Pons (tissue), 1 donor: ENCODE measurements at places on chromosomes 3 and 15.
A peak's percentile ranks its signal among the peaks of the same experiment; 100 is the strongest.

GRCh38 chr3:171352387-171352935 is 107.7 kb downstream of the TNIK start:
- no peak for DNase-seq

DNA sequence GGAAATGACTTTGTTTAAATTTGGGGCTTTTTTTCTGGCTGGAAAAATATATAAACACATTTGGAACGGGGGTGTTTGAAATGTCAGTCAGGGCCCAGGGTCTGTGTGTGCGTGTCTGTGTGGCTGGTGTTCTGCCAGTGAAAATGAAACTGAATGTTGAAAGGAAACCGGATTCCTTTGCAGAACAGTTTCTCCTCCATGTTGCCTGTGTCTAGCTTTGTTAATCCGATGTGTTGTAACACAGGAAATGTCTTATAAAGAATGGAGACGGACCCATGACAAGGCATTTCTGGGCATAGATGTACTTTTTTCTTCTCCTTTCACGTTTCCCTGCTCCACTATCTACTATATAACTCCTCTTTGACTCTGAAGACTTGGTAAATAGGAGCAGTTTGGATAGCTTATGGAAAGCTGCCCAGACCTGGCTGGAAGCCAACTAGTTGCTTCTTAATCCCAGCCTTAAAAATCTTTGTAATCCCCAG is 2.8 kb downstream of the SQOR start:
- peak; percentile 82 for DNase-seq

GRCh38 chr3:160977773-160978172 is 127.4 kb downstream of the B3GALNT1 start:
- no peak for DNase-seq

GRCh38 chr3:110519071-110519470 is 552.5 kb upstream of the NECTIN3 start:
- no peak for DNase-seq

DNA sequence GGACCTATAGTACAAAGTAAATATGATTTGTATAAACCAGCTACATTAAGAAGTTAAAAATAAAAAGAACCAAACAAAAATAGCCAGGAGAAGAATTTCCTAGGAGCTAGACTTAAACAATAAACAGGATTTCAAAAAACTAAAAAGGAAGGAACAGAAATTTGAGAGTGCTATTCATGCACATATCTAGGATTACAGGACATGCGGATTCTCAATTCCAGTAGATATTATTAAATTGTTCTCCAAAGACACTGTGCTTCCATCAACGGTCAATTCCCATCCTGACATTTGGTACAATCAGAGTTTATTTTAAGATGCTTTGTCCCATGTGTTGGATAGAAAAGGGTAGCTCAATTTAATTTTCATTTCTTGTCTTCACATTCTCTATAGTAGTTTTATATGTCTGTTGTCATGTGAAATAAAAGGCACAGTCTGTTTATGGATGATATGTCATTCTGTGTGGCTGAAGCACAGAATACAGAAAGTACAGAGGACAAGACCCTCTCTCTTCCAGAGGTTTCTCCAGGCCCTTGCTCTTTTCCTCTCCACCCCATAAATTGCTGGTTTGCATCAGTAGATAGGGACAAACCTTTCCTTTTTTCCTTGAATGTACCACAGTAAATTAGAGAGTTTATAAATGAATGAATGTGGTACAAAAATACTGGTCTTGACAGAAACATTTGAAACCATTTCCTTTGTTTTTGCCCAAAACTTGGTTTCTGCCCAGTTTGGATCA is 3.5 kb downstream of the PLOD2 start:
- DNase-seq, result no peak

GRCh38 chr3:78430741-78431140 is 1337.1 kb downstream of the ROBO1 start:
- DNase-seq, result no peak

GRCh38 chr3:198030125-198030524 is 70.1 kb downstream of the LMLN start:
- DNase-seq, result peak; percentile 23

- DNase-seq, result no peak
Observed at GRCh38 chr3:110910346-110910955, 161.2 kb upstream of the NECTIN3 start.

- DNase-seq, result no peak
Observed at GRCh38 chr3:113654851-113655250, 41.6 kb downstream of the USF3 start.

GRCh38 chr3:41272667-41273066 is 73.4 kb downstream of the CTNNB1 start:
- DNase-seq, result no peak

DNA sequence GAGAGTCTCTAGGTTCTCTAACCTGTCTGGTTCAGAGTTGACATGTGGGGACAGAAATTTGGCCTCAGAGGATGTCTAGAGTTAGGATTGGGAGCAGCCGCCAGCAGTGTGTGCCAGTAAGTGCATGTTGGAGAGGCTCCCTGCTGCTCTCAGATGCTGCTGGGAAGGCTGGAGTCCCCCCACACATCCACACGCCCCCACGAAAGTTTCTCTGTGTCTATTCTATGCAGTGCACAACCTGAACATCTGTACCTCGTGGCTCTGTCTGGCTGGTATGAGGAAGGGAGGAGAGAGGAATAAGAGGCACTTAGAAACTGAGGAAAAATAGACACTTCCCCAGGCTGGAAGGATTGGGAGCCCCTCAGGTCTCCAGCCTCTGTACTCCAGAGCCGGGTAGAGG is 131.8 kb downstream of the RAB11A start:
- no peak for DNase-seq

- no peak for DNase-seq
Observed at GRCh38 chr3:172607305-172608121, 84.3 kb upstream of the TNFSF10 start.

- DNase-seq, result no peak
Observed at GRCh38 chr3:66101901-66102300, 63.2 kb upstream of the MAGI1 start.

DNA sequence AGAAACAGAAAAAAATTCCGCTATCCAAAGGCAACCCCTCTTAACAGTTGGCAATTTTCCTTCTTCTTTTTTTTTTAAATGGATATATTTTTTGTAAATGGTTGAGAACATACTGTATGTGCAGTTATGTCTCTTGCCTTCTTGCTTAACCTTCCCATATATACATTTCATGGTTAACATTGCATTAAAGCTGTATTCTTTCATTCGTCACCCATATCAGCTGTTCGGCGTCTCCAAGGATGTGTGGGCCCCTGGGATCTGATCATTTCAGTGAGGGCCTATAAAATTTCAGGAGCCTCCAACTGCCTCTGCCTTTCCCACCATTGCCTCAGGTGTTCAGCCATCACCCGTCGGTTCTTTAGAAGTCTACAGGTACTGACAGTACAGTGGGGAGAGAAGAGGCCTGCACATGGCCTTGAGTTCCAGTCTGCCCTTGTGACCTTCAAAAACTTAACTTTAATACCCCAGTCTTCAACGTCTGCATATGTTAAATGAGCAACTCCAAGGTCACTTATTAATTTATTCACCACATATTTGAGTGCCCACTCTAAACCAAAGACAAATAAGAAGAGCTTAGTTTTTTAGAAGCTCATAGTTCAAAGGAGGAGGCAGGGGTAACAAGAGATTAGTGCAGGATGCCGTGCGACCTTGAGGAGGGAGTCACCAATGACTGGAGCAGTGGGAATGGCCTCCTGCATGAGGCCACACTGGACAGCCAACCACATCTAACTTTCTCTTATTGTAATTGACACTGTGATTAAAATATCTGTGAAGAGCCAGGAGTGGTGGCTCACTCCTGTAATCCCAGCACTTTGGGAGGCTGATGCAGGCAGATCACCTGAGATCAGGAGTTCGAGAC is 6.9 kb downstream of the ST6GAL1 start:
- DNase-seq, result no peak

DNA sequence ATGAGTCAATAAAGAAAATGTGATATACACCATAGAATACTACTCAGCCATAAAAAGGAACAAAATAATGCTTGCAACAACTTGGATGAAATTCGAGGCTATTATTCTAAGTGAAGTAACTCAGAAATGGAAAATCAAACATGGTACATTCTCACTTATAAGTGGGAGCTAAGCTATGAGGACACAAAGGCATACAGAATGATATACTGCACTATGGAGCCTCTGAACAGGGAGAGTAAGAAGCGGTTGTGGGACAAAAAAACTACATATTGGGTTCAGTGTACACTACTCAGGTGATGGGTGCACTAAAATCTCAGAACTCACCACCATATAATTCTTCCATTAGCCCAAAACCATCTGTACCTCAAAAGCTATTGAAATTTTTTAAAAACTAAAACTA is 68.8 kb upstream of the AKAP13 start:
- no peak for DNase-seq

- DNase-seq, result no peak
Observed at GRCh38 chr3:120596853-120597223, 702 bp downstream of the NDUFB4 start.

- DNase-seq, result no peak
Observed at GRCh38 chr3:131883711-131884407, 151.0 kb downstream of the CPNE4 start.

DNA sequence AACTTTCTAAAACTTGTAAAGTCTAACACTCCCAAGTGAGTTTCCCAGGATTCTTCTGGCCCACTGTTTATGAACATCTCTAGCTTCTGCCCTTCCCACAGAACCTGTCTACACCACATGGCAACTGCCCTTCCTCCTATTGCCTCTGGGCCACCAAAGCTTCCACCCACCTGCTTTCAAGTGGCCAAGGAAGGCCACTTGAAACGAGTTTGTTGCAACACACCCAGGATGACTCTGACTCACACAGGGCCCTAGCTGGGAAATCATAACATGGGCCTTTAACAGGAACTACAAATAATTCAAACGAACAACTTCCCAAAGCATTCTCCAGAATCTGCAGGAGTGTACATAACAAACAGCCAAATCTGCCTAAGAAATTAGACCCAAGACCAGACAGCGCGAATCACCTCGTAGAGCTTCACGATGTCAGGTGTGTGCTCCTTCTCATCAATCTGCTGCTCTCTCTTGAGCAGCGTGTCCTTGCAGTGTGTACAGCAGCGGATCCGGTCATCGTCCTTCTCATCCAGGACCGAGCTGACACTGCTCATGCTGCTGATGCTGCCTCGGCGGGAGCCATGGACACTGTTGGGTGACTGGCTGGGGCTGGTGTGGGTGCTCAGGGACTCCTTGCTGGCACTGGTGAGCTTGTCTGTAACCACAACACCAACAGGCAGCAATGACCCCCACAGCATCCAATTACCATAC is 16.8 kb downstream of the RBSN start:
- DNase-seq, result no peak

GRCh38 chr3:22121068-22121701 is 370.2 kb upstream of the ZNF385D start:
- no peak for DNase-seq

GRCh38 chr3:140856905-140857304 is 84.7 kb upstream of the SLC25A36 start:
- no peak for DNase-seq

DNA sequence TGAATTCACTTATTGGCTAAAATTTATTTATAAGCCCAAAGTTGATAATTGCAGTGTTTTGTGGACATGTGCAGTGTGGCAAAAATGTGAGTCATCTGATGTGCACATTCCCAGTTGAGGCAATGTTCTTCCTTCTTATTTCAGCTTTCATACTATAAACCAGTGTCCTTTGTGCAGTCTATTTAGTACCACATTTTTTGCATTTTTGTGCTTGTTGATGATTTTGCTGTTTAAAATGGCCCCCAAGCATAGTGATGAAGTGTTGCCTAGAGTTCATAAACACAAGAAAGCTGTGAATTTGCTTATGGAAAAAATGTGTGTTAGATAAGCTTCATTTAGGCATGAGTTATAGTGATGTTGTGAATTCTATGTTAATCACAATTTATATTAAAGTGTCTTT is 19.4 kb upstream of the IL20RB start:
- DNase-seq, result no peak

DNA sequence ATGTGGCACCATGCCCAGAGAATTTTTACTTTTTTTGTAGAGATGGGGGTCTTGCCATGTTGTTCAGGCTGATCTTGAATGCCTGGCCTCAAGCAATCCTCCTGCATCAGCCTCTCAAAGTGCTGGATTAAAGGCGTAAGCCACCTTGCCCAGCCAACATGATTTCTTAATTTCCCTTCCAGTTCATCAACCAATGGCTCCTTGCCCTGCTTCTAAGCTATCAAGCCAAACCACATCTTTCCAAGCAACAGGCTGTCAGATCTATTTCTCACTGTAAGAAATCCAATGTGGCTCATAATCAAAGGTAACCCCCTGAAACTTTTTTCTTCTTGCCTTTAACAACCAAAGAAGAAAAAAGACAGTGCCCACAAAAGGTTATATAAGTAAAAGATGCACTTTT is 204.2 kb upstream of the ICE2 start:
- DNase-seq, result no peak

DNA sequence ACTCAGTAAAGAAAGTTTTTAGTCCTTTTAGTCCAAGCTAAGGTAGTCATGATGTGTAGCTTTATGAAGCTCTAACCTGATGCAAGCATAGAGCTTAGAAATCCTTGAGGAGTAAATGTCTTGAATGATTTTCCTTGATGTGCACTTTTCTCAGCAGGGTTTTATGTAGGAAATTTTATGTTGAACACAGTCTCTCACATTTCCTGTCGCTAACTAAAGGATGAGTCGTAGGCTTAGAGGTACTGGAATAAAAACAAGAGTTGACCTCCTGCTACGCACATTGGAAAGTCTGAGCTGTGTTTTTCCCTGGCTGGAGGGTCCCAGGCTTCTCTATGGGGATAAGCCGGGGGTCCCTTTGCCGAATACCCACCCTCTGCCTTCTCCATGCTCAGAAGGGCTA is 34.7 kb upstream of the ZPLD1 start:
- no peak for DNase-seq

GRCh38 chr15:45107941-45108630 is 5.9 kb downstream of the DUOX2 start:
- DNase-seq, result no peak

GRCh38 chr3:72821161-72821781 is 27.0 kb downstream of the SHQ1 start:
- peak; percentile 38 for DNase-seq

DNA sequence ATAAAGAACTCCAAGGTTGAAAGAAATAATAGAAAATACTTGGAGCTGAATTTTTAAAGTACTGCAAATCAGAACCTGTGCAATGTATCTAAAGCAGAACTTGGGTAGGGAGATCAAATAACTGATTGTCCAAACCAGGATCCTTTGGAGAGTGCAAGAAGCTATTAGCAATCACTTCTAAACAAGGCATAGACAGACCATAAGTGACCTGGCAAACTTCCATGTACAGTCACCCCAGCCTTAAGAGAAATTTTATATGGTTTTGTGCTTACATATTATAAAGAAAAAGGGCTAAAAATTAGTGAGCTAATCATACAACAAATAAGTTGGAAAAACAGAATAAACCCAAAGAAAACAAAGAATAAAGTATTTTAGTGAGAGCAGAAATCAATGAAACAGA is 35.2 kb downstream of the ETV5 start:
- no peak for DNase-seq

GRCh38 chr15:32861761-32862160 is 144.0 kb downstream of the GREM1 start:
- DNase-seq, result peak; percentile 64
